ENCODE measurements at places on chromosomes 13 and 19. TPM values are rescaled to one million over a fixed set of nuclear protein-coding genes. Genes with fewer than 3 reads are reported as not detected.

SIAH3 gene
- not detected for total RNA-seq

OR7A5 gene
- total RNA-seq: not detected

- H3K4me1 ChIP-seq: peaks cover 36% of the 10 kb centered on the region
- DNase-seq: no peak
- no peak overlapping the region for H3K4me3 ChIP-seq
- H3K36me3 ChIP-seq: no peaks in the 10 kb centered on the region
- no peak overlapping the region for H3K27ac ChIP-seq
- H3K27me3 ChIP-seq: no peaks in the 10 kb centered on the region
Measured at GRCh38 chr19:16202320-16203255, 4.9 kb downstream of the AP1M1 start.

ADGRL1 gene
- 6.5 TPM for total RNA-seq

- H3K27me3 ChIP-seq: no peaks in the 10 kb centered on the region
- H3K27ac ChIP-seq: no peak overlapping the region
- H3K36me3 ChIP-seq: peaks cover 6% of the 10 kb centered on the region
- DNase-seq: no peak
- no peak overlapping the region for H3K4me3 ChIP-seq
Measured at GRCh38 chr13:113668491-113668971, 1.5 kb downstream of the GRK1 start.

DNA sequence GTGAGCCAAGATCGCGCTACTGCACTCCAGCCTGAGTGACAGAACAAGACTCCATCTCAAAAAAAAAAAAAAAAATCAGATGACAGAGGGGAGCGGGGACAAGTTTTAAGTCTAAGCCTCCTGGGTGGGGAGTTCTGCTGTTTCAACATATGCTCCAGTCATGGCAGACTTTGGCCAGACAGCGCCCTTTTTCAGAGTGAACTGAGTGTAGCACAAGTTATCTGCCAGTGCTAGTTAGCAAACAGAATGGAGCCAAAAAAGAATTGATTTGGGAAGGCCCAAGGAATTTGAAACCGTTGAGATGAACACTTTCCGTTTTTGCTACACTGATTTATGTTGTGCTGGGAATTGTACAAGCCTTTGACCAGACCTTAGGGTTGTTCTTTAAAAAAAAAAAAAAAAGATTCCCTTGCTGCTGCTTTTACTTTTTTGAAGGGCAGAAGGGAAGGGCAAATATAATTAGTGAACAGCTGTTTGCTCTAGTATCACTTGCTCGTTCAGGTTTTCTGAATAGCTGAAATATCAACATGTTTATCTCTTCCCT lies 5.7 kb downstream of the ACTN4 start:
- H3K36me3 ChIP-seq: peaks cover 14% of the 10 kb centered on the region
- H3K27me3 ChIP-seq: no peaks in the 10 kb centered on the region
- peak overlapping the region; percentile 100 for H3K4me3 ChIP-seq
- no peak for DNase-seq
- H3K27ac ChIP-seq: peak overlapping the region; percentile 93
- peaks cover 86% of the 10 kb centered on the region for H3K4me1 ChIP-seq

DNA sequence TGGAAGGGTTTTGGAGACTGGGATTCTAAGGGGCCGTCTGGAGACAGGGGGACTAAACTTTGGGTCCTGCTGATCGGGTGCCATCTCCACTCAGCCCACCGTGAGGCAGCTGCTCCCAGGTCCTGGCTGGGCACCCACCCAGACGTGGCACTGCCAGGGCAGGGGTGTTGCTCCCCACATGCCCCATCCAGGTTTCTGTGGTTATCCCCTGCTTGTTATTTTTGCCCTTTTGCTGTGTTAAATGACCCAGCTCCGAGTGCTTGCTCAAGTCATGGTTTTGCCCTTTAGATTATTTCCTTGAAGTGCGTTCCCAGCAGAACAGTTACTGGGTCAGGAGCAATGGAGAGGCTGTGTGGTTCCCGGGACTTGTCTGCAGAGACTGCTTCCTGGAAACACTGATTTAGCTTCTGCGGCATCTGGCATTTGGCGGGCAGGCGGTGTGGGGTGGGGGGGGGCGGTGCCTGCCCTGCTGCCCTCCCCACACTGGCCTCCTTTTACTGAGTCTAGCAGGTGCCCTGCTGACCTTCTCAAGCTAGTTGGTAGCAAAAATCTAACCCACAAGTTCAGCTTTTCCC lies 1.9 kb downstream of the RAB11B start:
- H3K4me1 ChIP-seq: peaks cover 16% of the 10 kb centered on the region
- H3K27ac ChIP-seq: no peak overlapping the region
- no peaks in the 10 kb centered on the region for H3K36me3 ChIP-seq
- H3K4me3 ChIP-seq: peak overlapping the region; percentile 52

- no peak overlapping the region for H3K27ac ChIP-seq
- DNase-seq: no peak
- H3K4me3 ChIP-seq: no peak overlapping the region
- no peaks in the 10 kb centered on the region for H3K4me1 ChIP-seq
- H3K27me3 ChIP-seq: peaks cover 4% of the 10 kb centered on the region
Measured at GRCh38 chr13:36706755-36707154, 32.9 kb downstream of the SERTM1 start.

GRCh38 chr13:105509981-105510762 lies 1025.3 kb downstream of the EFNB2 start:
- H3K27ac ChIP-seq: no peak overlapping the region
- no peaks in the 10 kb centered on the region for H3K36me3 ChIP-seq
- H3K27me3 ChIP-seq: no peaks in the 10 kb centered on the region
- no peak for DNase-seq

GRCh38 chr13:99507986-99508385 lies 6.7 kb downstream of the TM9SF2 start:
- DNase-seq: no peak
- H3K27ac ChIP-seq: no peak overlapping the region
- H3K4me1 ChIP-seq: peaks cover 66% of the 10 kb centered on the region
- no peaks in the 10 kb centered on the region for H3K27me3 ChIP-seq

DNA sequence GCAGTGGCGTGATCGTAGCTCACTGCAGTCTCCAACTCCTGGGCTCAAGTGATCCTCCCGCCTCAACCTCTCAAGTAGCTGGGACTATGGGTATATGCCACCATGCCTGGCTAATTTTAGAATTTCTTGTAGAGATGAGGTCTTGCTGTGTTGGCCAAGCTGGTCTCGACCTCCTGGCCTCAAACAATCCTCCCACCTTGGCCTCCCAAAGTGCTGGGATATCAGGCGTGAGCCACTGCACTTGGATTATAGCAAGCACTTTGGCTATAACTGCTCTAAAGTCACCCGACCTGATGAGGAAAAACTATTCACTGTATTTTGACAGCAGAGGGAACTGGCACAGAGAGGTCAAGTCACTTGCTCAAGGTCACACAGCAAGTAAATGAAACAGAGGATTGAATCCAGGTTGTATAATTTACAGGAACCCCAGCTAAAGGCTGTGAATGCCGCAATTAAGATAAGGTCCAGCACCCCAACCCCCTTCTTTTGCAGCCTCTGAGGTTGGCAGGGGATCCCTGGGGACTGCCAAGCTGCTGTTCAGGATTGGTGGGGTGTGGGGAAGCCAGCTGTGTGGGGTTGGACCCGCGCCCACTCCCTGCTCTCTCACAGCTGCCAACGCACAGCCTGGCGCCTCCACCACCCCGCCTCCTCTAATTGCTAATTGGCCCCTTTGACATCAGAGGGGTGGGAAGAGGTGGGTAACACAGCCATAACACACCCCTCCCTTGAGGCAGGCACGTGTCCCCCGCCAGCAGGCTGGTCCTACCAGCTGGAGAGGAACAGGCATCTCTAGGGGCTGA lies 6.0 kb downstream of the TMIGD2 start:
- no peak overlapping the region for H3K4me3 ChIP-seq
- H3K36me3 ChIP-seq: no peaks in the 10 kb centered on the region
- no peak overlapping the region for H3K27ac ChIP-seq
- no peaks in the 10 kb centered on the region for H3K27me3 ChIP-seq
- no peak for DNase-seq

ZNF878 gene
- 0.48 TPM for total RNA-seq

DNA sequence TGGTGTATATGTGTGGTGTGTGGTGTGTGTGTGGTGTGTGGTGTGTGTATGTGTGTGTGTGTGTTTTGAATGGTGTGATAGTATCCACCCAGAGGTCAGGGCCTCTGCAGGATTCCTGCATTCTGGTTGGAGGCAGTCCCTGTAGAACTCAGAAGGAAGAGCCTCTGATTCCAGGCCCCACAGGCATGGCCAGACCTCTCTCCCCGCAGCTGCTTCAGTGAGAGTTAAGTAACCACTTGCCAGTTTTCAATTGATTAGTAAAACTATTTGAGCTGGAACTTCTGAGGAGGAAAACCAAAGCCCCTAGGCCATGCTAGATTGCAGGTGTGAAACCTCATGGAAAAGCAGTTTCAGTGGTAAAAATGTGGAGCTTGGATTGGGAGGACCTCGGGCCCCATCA lies 2.1 kb downstream of the ATP12A start:
- peaks cover 41% of the 10 kb centered on the region for H3K4me1 ChIP-seq
- no peak overlapping the region for H3K27ac ChIP-seq
- no peak for DNase-seq
- no peak overlapping the region for H3K4me3 ChIP-seq
- H3K27me3 ChIP-seq: peaks cover 59% of the 10 kb centered on the region

DNA sequence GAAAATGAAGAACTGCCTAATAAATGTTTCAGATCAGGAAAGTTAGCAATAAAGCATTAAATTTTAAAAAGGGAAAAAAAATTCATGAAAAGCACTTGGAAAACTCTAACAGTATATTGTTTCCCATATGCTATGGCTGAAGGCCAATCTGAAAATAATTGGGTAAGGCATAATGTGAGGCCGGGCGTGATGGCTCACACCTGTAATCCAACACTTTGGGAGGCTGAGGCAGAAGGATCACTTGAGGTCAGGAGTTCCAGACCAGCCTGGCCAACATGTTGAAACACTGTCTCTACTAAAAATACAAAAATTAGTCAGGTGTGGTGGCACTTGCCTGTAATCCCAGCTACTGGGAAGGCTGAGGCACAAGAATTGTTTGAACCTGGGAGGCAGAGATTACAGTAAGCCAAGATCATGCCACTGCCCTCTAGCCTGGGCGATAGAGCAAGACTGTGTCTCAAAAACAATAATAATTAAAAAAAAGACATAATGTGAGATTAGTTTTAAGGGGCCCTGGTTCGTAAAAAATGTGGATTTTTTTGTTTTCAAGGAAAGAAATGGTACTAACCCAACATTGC lies 15.2 kb downstream of the INTS6 start:
- no peak overlapping the region for H3K27ac ChIP-seq
- no peaks in the 10 kb centered on the region for H3K36me3 ChIP-seq
- H3K4me1 ChIP-seq: no peaks in the 10 kb centered on the region
- DNase-seq: no peak
- H3K4me3 ChIP-seq: no peak overlapping the region
- H3K27me3 ChIP-seq: no peaks in the 10 kb centered on the region

GRCh38 chr19:42203700-42204099 lies 13.8 kb downstream of the DEDD2 start:
- H3K4me1 ChIP-seq: peaks cover 77% of the 10 kb centered on the region
- no peaks in the 10 kb centered on the region for H3K27me3 ChIP-seq
- peaks cover 16% of the 10 kb centered on the region for H3K36me3 ChIP-seq
- DNase-seq: no peak
- peak overlapping the region; percentile 95 for H3K27ac ChIP-seq
